IPS DF 19.7 (cell line): ENCODE measurements at places on chromosomes 3 and 15.

- DNase-seq: no peak
These were observed 29.4 kb upstream of the HEG1 start for GRCh38 chr3:125085166-125085565.

DNA sequence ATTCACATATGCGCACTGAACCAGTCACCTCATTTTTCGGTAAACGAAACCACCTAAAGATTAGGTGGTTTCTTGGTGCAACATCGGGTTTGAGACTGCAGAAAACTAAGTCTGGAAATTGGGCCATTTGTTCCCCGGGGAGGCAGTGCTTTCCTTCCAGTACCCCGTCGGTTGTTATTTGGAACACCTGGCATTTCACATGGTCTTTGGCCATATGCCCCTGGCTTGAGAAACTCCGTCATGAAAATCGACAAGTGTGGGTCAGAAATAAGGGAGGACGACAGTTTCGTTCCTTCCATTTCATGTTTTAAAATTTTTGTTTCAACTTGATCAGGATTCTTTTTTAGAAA is 544 bp upstream of the GATM start:
- DNase-seq: no peak

GRCh38 chr3:2992534-2992933 is 117.6 kb downstream of the IL5RA start:
- no peak for DNase-seq

DNA sequence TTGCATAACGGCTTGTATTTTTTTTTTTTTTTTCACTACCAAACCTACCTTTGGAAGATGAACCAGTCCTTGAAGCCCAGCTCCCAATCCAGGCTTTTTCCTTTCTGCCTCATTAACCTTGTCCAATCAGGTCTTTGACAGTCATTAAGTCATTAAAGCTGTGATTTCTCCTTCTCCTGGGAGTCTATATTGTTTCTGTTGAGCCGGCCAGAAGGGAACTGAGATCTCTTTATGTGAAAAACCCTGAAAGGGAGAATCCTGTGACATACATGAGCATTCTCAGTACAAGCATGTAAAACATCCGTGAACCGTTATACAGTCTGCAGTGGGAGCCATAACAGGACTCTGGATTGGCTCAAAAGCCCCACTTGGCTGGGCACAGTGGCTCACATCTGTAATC is 40.0 kb downstream of the ZNF589 start:
- DNase-seq: no peak

DNA sequence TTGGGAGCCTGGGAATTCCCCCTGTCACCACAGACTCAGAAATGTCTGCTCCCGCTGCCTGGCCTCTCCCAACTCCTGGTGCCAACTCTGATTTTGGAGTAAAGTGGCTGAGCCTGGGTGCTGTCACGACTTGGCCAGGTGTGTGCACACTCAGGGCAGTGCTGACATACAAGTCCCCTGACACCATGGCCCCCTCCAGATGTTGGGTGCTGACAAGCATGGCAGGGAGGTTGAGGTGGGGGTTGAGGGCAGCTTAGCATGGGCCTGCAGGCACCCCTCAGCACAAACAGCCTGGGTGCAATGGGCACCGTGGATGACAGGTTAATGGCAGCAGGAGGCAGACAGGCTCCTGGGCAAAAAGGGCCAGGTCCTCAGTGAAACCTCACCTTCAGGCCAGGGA is 511.2 kb downstream of the SQOR start:
- no peak for DNase-seq

GRCh38 chr3:12370758-12371157 is 81.9 kb downstream of the PPARG start:
- peak; percentile 5 for DNase-seq

- DNase-seq: no peak
These were observed 2.9 kb upstream of the GRM2 start for GRCh38 chr3:51703761-51704510.

GRCh38 chr15:66956672-66957430 is 108.6 kb upstream of the SMAD3 start:
- DNase-seq: no peak

DNA sequence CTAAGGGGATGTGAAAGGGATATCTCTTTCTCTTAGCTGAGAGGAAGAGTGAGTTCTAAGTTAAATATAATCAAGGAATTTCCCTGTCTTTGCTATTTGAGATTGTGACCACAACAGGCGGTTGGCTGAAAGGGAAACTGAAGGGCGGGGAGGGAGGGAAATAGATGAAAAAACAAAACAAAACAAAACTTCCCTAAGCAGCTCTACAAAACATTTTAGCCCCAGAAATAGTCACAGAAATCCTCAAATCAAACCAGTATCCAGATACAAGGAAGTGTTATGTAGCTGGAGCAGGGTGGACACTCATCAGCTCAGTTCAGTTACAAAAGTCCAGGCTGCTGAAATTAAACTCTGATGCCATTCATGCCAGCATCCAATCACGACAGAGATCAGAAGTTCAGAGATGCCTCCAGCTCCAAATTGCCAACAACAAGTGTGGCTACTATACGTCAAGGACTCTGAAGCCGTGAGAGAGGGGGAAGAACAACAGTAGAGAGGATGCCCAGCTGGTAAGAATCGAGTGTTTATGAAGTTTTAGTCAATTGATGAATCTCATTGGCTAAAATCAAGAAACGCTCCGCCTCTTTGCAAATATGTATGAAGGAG is 319 bp upstream of the TP63 start:
- DNase-seq: no peak

DNA sequence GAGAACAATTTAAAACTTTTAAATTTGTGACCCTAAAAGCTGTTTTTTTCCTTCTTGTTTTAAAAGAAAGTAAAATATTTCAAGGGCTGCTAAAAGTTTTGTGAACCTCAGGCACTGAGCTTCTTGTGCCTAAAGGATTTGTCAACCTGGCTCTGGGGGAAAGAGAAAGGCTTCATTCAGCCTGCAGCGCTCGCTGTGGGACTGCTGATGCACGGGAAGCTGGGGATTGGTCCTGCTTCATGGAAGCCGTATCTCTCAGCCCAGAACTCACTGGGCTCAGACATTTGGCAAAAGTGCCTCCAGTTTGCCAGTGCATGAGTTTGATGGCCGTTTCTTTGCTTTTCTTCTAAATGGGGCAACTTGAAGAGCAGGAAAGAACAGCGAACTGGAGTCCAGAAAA is 30.8 kb downstream of the TPRG1 start:
- DNase-seq: no peak

DNA sequence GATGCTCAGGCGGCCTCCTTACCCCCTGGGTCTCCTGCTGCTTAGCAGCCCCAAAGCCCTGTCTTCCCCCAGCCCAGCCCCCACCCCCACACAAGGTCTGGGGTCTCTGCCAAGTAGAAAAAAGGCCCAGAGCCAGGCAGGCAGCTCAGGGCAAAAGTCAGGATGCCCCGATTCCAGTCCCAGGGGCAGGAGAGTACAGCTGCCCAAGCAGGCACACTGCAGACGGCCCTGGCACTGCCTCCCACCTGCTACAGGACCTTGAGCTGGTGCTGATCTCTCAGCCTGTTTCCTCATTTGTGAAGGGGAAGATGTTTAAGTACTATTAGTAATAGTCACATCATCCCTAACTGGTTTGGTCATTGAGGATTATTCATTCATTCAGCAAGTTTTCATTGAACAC is 12.6 kb downstream of the TMEM43 start:
- no peak for DNase-seq

GRCh38 chr3:8759038-8759707 is 10.2 kb downstream of the OXTR start:
- no peak for DNase-seq

GRCh38 chr3:170331143-170331542 is 26.4 kb upstream of the SKIL start:
- no peak for DNase-seq

DNA sequence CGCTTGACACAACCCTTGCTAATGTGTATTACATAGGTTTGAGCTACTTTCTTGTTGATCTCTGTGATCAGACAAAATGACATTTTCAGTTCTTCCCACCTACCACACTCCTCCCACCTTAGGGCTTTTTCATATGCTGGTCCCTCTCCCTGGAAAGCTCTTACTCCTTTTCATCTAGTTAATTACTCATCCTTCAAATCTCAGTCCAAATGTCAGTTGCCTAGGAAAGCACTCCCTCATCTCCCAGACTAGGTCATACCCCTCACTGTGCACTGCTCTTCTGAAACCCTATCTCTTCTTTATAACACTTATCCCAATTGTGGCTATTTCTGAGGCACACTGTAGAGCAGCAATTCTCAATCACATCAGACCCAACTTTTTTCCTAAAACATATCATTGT is 7.3 kb downstream of the ZNF106 start:
- no peak for DNase-seq

GRCh38 chr15:45347033-45347432 is 31.3 kb downstream of the GATM start:
- DNase-seq: no peak

DNA sequence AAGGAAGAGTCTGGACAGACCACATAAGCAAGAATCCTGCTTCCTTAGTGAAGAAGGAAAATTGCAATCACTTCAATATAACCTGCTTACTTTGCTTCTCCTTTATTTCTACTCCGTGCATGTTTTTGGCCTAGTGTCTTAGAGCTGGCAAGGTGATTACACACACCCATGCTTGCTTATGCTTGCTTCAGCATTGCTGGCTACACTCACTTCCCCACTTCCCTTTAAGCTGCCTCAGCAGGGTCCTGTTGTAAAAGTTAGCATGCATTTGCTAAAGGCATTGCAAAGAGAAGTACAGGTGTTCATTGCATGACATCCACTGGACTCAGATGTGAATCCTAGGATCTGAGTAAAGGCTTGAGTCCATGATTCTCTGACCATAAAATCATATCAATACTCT is 47.5 kb upstream of the STT3B start:
- no peak for DNase-seq

DNA sequence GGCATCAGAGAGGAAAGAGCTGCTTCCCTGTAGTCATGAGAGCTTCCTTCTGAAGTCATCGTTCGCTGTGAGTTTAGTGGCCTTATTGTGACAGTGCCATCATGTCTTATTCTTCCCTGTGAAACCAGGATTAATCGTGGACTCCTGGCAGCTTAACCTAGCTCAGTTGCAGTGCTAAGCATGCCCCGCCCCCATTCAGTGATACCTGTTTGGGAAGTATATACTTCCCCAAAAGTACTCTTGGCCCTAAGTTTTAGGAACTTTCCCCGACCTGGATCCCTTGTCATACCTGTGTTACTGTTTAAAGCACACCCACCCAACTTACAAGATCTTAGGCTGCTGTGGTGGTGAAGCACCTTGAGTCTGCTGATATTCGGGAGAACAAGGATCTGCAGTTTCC is 32.1 kb upstream of the TIMP4 start:
- no peak for DNase-seq

DNA sequence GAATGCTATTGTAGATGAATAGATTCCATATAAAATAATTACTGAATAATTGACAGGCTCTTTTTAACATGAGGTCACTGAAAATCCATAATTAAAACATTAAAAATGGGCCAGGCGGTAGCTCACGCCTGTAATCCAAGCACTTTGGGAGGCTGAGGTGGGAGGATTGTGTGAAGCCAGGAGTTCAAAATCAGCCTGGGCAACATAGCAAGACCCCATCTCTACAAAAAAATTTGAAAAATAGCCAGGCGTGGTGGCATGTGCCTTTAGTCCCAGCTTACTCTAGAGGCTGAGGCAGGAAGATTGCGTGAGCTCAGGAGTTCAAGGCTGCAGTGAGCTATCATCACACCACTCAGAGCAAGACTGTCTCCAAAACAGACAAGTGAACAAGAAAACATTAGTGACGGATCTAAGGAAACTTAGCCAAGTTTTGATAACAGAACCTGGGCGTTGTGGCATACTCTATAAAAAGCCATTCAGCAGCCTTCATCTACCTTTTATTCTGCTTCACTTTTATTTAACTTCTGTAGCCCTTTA is 110.5 kb downstream of the KLHL25 start:
- no peak for DNase-seq

DNA sequence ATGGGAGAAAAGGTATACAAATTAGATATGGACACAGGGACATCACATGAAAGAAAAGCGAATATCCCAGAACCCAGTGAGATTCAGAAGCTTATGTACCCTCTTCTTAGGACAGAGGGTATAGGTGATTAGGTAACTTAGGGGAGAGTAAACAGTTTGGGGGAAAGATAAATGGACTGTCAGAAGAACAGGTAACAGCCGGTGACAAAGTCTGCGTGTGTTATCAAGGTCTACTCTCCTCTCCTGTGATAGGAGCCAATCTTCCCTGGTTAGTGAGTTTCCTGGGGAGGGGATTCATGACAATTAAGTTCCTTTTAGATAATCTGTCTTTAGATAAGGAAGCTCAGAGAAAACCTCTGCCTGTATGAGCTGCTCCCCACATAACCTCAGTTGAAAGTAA is 30.6 kb upstream of the SNRPN start:
- no peak for DNase-seq

DNA sequence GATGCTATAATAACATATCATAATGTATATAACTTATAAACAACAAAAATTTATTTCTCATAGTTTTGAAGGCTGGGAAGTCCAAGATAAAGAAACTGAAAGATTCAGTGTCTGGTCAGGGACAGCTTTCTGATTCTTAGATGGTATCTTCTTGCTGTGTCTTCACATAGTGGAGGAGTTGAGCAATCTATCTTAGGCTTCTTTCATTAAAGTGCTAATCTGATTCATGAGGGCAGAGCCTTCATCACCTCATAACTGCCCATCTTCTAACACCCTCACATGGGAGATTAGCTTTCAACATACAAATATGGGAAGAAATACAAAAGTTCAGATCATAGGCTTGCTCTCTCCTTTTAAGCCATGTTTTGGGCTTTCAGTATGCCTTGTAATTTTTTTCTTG is 774.8 kb upstream of the EPHA6 start:
- DNase-seq: no peak

GRCh38 chr3:66298591-66298990 is 77.8 kb downstream of the SLC25A26 start:
- DNase-seq: no peak

DNA sequence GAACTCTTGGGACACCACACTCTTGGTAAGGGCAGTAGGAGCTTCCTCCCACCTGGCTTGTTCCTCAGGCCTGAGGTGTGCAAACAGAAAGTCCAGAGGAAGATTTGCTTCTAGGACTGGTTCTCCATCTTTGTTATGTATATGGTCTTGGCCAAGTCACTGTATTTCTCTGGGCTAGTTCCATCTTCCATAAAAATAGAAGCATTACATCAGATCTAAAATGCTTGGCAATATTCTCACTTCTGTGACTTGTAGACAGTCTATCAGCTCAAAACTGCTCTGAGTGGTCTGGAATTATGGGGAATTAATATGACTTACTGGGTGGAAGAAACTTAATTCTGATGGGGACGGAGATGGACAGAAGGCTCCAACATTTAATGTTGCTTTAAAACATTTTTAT is 55.2 kb downstream of the TMEM108 start:
- DNase-seq: no peak
